ENCODE measurements at places on chromosomes 2 and 18.

DNA sequence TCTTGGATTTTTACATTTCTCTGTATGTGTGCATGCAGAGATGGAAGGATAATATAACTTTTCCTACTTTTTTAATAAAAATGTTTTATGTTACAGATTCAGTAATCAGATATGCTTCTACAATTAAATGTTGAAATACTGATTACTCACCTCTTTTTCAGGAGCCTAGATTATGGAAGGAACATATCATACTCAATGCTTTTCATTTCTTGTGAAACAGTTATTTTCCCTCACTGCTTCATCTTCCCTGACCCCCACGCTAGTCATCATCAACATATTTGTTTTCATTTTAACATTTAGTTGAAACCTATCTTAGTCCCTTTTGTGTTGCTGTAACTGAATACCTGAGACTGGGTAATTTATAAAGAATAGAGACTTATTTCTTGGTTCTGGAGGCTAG, 190.7 kb downstream of the WDR7 start:
- DNase-seq: no peak

DNA sequence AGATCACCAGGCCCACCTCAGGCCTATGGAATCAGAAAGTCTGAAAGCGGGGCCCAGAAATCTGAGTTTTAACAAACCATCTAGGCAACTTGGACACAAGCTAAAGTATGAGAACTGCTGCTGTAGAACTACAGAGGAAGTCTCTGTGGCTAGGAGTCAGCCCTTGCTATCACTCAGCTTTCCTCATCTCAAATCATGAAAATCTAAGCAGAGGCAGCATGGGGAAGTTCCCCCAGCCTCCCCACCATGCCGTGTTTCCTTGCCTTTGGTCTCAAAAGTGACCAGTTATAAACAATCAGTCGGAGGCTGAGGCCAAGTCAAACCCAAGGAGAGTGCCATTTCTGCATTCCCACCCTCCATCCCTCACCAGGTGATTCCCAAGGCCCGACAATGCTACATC, 404.7 kb downstream of the BCL11A start:
- no peak for DNase-seq

DNA sequence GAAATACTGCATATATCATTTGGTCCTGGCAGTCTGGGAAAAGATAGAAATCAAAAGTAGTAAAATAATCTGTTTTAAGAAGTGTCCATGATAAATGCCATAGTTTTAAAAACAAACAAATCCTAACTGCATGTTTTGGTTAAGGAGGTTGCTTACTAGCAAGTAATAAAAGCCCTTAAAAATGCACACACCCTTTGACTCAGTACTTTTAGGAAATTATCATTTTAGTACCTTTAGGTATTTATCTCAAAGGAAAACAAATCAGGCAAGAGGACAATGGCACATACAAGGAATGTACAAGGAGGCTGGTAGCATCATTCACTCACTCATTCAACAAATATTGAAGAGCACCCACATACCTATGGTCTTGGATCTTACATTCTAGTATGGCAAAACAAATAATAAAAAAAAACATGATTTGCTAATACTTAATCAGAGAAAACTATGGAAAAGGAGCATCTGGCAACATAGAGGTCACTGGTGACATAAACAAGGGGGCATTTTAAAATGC, 67.6 kb downstream of the OLA1 start:
- DNase-seq: no peak

DNA sequence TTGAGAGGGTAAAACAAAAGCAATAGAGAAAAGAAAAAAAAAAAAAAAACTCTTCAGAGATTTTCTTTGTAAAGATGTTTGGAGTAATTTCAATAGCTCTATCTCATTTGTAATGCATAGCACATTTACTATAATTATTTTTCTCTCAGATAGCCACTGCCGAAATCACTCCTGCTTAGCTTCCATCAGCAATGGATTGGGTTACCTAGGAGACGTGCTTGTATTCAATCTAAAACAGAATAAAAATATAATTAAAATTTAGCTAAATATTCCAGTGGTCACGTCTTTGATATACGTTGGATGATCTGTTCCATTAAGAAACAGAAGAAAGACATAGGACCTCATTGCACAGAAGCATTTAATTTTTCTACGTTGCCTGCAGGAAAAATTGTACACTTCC, 1435.7 kb upstream of the DDX18 start:
- no peak for DNase-seq

DNA sequence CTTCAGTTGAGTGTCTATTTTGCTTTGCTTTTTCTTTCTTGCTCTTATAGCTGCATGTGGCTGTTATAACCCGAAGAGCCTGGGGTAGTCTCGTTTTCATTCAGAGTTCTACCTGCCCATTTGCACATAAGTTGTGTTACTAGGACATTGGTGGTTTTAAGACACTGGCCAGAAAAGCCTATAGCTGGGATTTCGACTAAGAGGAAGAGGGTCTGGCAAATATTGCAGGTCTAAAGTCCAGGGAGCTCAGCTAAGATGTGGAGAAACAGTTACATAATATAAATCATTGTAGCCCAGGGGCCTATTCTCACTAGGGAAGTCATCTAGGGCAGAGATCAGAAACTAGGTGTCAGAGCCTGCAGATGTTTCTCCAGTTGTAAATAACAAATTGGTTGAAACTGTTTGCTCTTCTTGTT, 120.8 kb downstream of the BABAM2 start:
- DNase-seq: no peak

GRCh38 chr2:207970147-207970825, 55.0 kb downstream of the PLEKHM3 start:
- DNase-seq: no peak

GRCh38 chr2:241080405-241081189, 21.5 kb downstream of the MTERF4 start:
- no peak for DNase-seq
